ENCODE measurements at places on chromosomes 7 and 10.

DNA sequence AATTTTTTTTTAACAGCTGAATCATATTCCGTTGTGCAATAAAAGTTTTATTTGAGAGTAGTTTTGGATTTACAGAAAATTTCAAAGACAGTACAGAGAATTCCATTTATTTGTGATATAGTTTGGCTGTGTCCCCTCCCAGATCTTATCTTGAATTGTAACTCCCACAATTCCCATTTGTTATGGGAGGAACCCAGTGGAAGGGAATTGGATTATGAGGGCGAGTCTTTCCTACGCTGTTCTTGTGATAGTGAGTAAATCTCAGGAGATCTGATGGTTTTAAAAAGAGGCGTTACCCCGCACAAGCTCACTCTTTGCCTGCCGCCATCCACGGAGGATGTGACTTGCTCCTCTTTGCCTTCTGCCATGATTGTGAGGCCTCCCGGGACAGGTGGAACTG lies 228.0 kb upstream of the MAGI2 start:
- no peak for DNase-seq

- no peak for DNase-seq
Observed at GRCh38 chr7:31083210-31083786, 31.2 kb downstream of the ADCYAP1R1 start.

- DNase-seq = no peak
Observed at GRCh38 chr7:8189625-8190024, 72.3 kb downstream of the ICA1 start.

- DNase-seq = no peak
Observed at GRCh38 chr10:14403881-14404623, 73.3 kb upstream of the FRMD4A start.

DNA sequence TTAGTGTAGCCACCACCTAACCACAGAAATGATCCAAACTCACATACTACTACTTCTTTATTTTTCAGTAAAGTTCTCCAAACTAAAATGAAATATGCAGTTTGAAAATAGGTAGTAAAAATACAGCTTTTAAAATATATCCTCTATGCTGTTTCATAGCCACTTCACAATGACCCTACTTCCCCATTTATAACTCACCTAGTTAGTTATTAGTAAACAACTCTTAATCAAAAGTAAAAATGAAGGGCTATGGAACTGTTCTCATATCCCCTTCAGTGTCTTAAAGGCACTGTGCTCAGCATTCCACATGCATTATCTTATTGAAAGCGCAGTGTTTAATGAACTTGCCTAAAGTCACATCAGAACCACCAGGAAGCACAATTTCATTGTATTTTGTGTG lies 43.5 kb downstream of the KMT2C start:
- DNase-seq = no peak

DNA sequence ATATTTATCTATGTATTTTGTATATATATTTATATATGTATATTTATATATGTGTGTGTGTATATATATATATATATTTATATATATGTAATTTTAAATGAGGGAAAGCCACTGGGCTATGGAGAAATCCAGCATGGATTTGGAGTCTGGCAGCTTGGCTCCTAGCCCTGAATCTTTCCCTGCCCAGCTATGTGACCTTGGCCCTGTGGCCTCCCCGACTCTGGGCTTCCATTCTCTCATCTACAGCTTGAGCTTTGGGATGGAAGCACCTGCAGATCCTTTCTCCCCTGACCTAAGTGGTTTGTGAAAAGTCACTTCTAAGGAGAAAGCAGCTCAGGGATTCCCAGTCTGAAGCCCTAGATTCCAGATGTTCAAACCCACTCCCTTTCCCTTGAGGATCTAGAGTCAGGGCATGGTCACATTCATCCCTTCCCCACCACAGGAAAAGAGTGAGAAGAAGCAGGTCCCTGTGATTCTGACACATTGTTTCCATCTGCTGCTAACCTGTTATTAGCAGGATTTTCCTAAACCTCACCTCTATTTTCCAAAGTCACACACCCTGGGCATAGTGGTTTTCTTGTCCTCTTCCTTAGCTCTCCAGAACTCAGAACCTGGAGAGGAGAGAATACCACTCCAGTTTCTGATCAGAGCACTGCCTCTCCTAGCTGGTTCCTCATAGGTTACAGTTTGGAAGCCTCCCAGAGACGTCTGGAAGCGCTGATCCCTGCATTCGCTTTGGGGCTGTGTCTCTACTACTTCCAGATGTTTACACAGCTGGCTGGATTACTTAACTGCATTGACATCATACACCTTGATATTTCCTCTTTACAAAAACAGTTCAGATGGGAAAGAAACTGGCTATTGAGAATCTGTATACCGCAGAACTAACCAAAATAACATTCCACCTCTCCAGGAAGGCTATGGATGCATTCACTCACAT lies 327.5 kb upstream of the ZMIZ1 start:
- no peak for DNase-seq

GRCh38 chr7:101517304-101517703 lies 111.8 kb downstream of the MYL10 start:
- no peak for DNase-seq

GRCh38 chr10:82278401-82279182 lies 403.6 kb downstream of the NRG3 start:
- DNase-seq = no peak

DNA sequence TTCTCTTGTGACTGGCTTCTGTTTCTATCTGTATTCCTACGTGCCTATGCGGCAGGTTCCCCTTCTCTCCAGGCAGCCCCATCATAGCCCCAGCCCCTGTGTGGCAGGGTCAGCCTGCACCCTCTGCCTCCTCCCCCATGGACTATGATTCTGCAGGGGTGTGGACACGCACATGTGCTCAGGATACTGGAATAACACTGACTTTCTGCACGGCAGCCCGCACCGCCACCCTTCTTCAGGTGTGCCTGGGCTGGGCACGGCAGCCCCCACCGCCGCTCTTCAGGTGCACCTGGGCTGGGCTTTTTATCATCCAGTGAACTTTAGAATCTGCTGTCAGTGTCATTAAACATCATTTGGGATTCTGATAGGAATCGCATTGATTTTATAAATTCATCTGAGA lies 202.6 kb upstream of the PPP2R2D start:
- DNase-seq = no peak

DNA sequence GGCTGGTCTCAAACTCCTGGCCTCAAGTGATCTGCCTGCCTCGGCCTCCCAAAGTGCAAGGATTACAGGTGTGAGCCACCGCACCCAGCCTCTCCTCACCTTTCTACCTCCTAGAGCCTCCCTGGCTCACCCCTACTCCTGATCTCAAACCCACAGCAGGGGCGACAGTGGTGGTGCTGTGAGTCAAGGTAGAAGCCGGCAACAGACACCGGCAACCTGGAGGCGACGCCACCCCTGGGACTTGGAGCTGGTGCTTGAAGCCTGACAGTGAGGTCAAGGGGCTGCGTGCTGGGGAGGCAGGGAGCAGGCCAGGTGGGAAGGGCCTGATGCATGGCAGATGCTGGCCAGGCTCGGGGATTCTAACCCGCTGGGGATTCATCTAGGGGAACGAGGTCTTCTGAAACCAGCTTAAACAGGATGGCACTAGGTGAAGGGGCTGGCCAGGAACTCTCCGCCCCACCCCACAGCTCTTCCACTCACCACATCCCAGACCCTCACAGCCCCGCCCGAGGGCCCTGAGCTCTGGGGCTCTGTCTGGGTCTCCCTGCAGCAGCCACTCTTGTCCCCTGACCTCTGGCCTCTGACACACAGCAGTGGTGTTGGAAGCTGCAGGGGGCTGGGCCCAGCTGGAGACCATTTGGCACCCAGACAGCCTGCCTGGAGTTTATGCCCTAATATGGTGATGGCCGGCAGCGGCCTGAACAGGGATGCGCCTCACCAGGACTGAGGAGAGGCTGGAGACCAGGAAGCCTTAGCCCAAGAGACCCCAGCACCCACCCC lies 16.4 kb downstream of the KCNH2 start:
- DNase-seq = no peak

- DNase-seq = no peak
Observed at GRCh38 chr10:3761021-3761686, 23.9 kb downstream of the KLF6 start.

DNA sequence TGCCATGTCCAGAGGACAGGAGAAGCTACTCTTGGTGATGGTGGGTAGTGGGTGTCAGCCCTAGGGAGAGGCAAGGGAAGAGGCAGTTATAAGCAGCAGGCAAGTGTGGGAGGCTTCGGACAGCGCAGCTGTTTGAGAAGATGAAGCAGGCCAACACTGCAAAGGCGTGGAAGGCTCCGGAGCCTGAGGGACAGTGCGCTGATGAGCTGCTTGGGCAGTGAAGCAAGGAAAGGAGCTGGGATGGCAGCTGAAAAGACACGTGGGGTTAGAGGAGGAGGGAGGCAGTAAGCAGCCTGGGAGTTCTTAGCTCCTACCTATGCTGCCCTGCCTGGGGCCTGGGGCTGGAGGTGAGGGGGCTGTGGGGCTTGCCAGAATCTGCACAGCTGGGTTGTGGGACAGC lies 50.1 kb upstream of the CRTAC1 start:
- DNase-seq = no peak

- no peak for DNase-seq
Observed at GRCh38 chr10:45278860-45279498, 36.4 kb downstream of the OR13A1 start.

DNA sequence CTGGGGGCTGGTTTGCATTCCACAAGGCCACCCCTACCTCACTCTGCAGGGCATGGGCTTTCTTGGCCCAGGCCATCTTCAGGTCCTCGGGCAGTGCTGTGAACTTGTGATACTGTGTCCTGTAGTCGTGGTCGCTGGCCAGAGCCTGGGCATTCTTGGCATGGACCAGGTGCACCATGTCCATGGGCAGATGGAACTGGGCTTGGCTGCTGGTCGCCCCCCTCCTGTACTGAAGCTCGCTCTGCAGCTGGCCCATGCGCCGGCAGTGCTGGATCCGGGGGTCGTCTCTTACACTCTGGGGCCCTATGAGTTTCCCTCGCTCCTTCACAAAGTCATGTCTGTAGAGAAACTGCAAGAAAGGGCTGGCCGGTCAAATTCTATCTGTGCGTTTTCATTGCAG lies 51.7 kb downstream of the HABP2 start:
- DNase-seq = no peak

DNA sequence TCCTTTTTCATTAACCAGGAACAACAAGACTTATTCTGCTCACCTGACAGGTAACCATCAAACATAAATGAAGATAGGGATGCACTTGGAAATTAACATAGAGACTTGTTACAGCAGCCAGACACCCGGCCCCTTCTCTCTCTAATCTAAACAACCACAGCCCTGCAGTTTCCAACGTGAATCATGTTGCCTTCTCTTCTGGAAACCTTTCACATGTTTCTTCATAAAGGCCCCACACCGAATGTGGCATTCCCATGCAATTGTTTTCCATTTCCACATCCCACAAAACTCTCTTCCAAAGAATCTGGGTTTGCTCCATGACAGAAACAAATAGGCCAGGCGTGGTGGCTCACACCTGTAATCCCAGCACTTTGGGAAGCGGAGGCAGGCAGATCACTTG lies 15.0 kb upstream of the WDR86 start:
- DNase-seq = no peak

DNA sequence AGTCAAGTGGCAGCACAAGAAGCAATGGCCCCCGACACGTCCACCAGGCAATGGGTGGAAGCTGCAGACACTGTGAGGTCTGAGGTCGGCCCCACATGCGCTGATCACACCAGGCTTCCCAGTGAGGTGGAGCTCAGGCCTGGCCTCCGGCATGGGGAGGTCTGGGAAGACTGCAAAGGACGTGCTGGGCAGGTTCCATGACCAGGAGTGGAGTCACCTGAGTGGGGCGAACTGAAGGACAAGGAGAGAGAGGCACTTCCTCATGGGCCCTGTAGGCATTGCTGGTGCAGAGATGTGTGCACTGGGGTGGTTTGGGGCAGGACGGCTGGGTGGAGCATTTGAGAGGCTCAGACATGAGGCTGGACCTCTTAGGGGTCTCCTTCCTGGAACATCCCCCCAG lies 35.1 kb downstream of the C10orf120 start:
- DNase-seq = no peak

GRCh38 chr10:97509120-97509680 lies 10.5 kb downstream of the UBTD1 start:
- no peak for DNase-seq

DNA sequence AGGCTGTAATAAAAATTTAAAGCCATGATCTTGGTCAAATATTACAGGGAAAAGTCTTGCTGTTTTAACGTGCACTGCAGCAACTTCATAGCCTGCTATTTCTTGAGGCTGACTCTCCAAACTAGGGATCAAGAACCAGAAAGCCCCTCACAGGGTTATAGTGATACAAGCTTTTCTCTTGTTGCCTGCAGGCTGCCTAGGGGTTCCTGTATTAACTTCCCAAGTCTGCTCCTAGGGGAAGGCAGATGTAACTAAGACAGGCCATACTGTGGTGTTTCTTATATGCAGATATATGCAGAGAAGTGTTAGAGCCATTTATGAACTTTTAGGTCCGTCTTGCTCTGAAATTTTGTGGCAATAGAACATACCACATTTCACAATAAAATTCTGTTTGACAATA lies 175.7 kb downstream of the FOXP2 start:
- no peak for DNase-seq

DNA sequence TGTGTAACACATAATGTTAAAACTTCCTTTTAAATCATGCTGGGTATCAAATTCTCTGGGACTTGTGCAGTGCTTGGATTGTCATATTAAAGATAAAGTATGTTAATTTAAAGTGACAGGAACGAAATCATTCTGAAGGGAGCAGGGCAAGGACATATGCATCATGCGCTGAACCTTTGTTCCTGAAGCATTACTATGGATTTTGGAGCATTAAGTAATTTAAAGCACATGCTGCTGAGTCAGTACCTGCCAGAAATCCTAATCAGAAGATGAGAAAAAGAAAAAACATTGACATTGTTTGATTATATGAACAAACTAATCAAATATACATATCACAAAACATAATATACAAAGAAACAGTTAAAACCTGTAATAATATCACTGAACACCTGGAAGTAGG lies 101.4 kb downstream of the MICU1 start:
- DNase-seq = no peak

- DNase-seq = no peak
Observed at GRCh38 chr7:50342616-50343114, 38.1 kb downstream of the IKZF1 start.

DNA sequence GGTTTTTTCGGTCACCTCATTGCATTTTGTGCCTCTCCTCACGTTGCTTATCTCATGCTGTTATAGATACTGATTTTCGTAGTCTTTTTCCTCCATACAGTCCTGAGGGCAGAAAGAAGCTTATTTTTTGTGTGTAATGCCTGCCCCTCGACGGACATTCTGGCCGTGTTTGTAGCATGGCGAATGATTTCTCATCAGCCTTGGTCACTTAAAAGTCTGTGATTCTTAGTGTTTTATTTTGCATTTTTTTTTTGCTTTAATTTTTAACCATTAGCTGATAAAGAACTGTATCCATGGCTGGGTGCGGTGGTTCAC lies 469 bp upstream of the NOC3L start:
- DNase-seq = no peak

GRCh38 chr7:129650056-129650758 lies 38.7 kb downstream of the NRF1 start:
- no peak for DNase-seq

DNA sequence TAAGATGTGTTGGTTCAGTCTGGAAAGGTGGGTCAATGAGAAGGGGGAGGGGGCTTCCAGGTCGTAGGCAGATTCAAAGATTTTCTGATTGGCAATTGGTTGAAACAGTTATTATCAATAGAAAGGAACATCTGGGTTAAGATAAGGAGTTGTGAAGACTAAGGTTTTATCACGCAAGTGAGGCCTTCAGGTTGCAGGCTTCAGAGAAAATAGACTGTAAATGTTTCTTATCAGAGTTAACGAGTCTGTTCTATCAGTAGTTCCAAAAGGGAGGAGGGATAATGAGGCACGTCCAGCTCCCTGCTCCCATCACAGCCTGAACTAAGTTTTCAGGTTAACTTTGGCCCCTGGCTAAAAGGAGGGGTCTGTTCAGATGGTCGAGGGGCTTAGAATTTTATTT lies 11.1 kb upstream of the CFAP46 start:
- DNase-seq = no peak

Data from AG08396 (cell line).